ENCODE measurements at places on chromosomes 2 and 18.
A peak's percentile ranks its signal among the peaks of the same experiment; 100 is the strongest.

DNA sequence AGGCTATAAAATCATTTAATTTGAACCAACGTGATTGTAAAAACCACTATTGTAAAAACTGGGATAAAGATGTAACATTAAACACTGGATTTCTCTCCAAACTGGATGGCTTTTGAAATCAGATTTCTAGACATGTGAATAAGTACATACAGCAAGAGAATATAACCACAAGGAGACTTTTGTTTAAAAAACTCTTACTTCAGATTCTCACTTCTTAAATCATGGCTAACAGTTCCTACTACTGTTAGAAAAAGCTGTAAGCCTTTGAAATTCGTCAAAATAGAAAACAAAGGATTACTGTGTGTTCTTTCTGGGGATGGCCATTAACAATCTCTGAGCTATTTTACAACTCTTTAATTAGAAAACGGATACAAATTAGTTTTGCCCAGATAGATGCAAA lies 39.4 kb upstream of the SH3BP4 start:
- no peak for DNase-seq

- no peak for DNase-seq
Measured at GRCh38 chr2:142290931-142291330, 160.1 kb upstream of the LRP1B start.

DNA sequence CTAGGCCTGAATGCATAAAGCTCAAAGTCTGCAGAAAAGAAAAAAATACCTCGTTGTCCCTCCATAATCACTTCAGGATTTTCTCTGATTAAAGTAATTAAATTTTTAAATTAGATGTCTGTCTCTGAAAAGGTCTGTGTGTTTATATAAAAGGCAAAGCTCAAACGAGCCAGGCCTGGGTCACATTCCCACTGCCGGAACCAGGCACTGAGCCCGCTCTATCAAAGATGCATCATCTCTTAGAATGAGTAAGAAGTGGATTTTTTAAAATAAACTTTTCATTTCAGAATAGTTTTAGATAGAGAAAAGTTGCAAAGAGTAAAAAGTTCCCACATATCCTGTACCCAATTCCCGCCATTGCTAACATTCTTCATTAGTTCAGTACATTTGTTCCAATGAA lies 202.1 kb upstream of the KYNU start:
- DNase-seq = no peak

- no peak for DNase-seq
Measured at GRCh38 chr18:3345452-3345851, 83.5 kb downstream of the MYL12B start.

DNA sequence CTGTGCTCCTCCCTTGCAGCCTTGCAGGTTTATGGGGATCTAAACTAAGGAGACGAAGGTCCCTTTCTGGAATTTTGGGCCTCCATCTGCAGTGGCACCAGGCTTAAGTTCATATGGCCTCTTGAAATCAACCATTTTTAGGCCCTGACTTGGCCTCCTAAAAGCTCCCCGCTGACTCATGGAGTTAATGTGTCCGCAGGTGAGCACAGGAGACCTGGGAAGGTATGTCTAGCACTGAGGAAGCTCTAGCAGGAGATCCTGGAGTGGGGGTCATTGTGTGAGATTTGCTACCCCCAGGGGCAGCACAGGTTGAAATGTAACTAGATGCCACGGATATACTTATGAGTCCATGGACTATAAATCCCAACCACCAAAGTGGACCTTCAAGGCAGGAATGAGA lies 95.9 kb upstream of the CELF4 start:
- DNase-seq = no peak

GRCh38 chr2:190646780-190647522 lies 1.9 kb upstream of the NAB1 start:
- no peak for DNase-seq

GRCh38 chr2:237695201-237695780 lies 67.9 kb downstream of the LRRFIP1 start:
- no peak for DNase-seq

- DNase-seq = no peak
Measured at GRCh38 chr2:170895023-170895757, 33.9 kb upstream of the GORASP2 start.

GRCh38 chr18:51955136-51955535 lies 384.9 kb upstream of the DCC start:
- no peak for DNase-seq

GRCh38 chr18:52387175-52387574 lies 47.2 kb downstream of the DCC start:
- no peak for DNase-seq

DNA sequence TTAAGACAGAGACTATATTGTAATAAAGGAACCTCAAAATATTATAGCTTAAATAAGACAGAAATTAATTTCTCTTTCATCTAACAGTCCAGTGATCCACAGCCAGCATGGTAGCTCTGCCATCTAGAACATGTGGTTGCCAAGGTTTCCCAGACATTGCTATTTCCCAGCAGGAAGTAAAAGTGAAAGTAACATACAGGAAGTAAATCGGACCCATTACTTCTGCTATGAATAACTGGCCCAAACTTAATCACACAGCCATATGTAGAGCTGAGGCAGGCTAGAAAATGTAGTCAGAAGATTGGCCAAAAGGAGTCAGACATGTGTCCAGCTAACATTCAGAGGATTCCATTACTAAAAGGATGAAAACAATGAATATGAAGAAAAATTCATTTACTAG lies 71.0 kb downstream of the NOL4 start:
- no peak for DNase-seq

- no peak for DNase-seq
Measured at GRCh38 chr2:136219963-136220362, 102.0 kb upstream of the CXCR4 start.

GRCh38 chr2:231612109-231612455 lies 19.4 kb downstream of the TEX44 start:
- no peak for DNase-seq

GRCh38 chr18:49174478-49174877 lies 223.7 kb upstream of the SMAD7 start:
- no peak for DNase-seq

GRCh38 chr2:8332646-8333045 lies 349.2 kb upstream of the ID2 start:
- no peak for DNase-seq

DNA sequence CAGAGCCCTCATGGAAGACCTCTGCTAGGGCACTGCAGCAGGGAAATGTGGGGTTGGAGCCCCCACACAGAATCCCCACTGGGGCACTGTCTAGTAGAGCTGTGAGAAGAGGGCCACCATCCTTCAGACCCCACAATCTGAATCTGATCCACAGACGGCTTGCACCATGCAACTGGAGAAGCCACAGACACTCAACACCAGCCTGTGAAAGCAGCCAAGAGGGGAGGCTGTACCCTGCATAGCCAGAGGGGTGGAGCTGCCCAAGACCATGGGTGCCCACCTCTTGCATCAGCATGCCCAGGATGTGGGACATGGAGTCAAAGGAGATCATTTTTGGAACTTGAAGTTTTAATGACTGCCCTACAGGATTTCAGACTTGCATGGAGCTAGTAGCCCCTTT lies 6.5 kb downstream of the CD226 start:
- no peak for DNase-seq

GRCh38 chr18:63440881-63441280 lies 18.6 kb upstream of the VPS4B start:
- DNase-seq = no peak

DNA sequence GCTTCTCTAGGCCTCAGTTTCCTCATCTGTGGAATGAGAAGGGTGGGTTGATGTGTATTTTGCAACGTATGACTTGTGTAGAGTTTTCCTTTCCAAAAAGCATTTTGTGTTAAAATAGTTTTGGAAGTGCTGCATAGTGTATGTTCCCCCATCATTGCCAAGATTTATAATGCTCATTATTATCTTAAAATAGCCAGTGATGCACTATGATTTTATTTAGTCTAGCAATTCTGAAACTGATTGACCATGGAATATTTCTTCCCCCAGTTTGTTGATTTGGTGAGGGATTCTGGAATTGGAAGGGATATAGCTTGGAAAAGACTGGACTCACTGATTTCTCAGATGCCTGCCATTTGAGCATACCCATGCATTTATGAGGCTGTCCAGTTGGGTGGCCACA lies 130.6 kb downstream of the CCDC85A start:
- DNase-seq = no peak

DNA sequence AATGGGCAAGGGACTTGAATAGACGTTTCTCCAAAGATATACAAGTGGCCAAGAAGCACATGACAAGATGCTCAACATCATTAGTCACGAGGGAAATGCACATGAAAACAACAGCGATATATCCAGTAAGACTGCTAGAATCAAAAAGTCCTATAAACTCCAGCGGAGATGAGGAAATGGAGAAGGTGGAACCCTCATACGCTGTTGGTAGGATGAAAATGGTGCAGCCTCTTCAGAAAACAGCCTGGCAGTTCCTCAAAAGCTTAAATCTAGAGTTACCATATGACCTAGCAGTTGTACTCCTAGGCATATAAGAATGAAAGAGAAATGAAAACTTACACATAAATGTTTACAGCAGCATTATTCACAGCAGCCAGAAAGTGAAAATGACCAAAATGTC lies 48.1 kb downstream of the HPCAL1 start:
- DNase-seq = no peak

GRCh38 chr2:71605781-71606241 lies 152.4 kb downstream of the DYSF start:
- no peak for DNase-seq

DNA sequence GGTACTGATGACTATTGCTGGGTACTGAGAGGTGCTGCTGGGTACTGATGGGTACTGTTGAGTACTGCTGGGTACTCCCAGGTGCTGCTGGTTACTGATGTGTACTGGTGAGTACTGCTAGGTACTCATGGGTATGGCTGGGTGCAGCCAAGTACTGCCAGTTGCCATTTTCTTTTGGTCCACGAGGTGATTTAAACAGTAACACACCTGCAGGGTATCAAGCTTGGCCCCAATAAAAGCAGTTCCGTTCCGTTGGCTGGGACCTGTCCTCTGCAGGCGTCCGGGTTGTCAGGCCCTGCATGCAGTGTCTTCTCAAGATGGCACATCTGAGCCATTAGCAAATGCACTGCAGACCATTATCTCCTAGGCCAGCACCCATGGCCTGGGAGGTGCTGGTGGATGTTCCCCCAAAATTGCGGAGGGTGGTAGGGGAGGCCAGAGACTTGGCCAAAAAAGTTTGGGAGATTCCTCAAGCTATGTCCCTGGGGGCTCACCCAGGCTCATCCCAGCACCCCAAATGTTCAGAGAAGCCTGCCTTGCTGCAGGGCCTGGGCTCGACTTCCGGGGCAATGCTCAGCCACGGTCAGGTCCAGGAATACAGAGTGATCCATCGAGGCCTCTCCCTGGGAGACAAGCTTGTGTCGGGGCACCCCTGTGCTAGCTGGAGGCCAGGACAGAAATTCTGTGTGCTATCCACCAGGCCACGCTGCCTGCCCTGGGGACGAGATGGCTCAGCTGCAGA lies 165.2 kb downstream of the TWIST2 start:
- DNase-seq = no peak

DNA sequence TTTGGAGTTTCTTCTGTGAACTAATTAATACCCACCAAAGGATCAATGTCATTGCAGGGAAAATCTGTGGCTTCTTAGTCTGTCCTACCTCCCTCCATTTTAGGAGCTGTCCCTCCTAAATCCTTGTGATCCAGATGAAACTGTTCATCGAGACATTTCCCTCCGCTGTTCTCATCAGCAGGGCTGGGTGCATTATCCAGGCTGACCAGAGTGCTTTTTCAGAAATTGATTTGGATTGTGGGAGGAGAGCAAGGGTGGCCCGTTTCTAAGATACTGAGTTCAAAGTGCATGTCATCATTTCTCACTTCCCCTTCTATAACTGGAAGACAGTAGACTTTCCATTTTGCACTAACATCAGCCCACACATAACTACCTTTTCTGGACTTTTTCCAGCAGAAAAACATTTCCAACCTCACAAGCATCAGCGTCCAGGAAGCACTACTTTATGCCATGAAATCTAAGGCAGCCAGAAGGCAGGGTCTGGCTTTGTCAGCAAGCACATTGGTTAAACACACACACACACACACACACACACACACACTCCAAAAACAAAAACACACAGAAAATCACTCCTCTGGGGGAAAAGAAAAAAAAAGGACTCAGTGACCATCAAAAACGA lies 94.1 kb downstream of the ANKRD44 start:
- DNase-seq = no peak

GRCh38 chr2:74573747-74574562 lies 19.4 kb downstream of the DOK1 start:
- no peak for DNase-seq

- no peak for DNase-seq
Measured at GRCh38 chr2:38149531-38149930, 73.6 kb upstream of the CYP1B1 start.

- no peak for DNase-seq
Measured at GRCh38 chr2:26628561-26629345, 12.4 kb downstream of the CIB4 start.

DNA sequence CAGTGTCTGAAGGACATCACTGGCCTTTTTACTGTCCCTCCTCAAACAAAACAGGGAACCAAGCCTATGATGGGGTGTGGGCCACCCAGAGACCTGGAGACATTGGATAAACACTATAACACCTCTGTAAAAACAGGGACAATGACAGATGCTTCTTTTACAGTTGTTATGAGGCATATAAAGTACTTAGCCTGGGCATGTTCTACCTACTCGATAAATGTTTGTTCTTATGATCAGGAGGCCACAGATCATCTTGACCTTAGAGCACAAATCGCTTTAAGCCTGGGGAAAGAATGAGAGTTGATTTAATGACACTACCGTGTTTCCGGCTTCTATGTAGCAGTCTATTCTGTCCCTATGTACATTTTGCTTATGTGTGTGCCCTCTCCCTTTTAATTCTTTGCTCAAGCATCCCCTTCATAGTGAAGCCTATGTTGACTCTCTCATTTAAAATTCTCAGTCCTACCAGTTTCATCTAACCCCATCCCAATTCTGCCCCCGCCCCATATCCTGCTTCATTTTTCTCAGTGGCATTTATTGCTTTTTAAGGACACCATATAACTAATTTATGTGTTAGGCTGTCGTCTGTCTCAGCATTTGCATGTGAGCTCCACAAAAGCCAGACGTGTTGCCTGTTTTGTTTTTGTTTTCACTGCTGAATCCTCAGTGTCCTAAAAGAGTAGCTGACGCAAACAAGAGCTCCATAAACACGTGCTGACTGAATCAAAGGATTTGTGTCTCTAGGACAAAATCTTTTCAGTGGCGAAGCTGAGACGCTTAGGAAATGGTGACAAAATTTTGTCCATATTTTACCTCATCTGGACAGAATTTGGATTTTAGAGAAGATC lies 182.3 kb upstream of the ST6GAL2 start:
- no peak for DNase-seq

GRCh38 chr2:18178736-18179349 lies 300.4 kb downstream of the KCNS3 start:
- DNase-seq = peak; percentile 28

DNA sequence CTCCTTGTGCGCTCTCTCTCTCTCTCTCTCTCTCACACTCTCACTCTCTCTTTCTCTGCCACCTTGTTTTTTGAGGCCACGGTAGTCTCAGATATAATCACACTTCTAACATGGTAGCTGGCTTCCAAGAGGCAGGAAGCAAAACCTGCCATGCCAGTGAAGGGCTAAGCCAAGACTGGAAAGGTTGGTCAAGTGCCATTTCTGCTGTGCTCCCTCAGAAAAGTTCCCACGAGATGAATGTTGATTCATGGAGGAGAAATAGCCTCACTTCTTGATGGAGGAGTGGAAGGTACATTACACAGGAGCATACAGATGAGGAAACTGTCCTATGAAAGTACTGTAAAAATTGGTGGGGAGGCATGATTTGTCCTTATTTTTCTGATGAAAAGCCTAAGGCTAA lies 237.9 kb downstream of the XIRP2 start:
- no peak for DNase-seq

- DNase-seq = no peak
Measured at GRCh38 chr2:24739354-24740025, 53.7 kb downstream of the PTRHD1 start.
